Activated naive CD4-positive, alpha-beta T cell treated with anti-CD3 and anti-CD28 coated beads, Interleukin-2, amount 50 U/mL, for 16 hours (primary cell): ENCODE measurements at places on chromosomes 5 and 9.

GRCh38 chr5:98401656-98402055, 371.8 kb upstream of the RGMB start:
- DNase-seq = no peak

DNA sequence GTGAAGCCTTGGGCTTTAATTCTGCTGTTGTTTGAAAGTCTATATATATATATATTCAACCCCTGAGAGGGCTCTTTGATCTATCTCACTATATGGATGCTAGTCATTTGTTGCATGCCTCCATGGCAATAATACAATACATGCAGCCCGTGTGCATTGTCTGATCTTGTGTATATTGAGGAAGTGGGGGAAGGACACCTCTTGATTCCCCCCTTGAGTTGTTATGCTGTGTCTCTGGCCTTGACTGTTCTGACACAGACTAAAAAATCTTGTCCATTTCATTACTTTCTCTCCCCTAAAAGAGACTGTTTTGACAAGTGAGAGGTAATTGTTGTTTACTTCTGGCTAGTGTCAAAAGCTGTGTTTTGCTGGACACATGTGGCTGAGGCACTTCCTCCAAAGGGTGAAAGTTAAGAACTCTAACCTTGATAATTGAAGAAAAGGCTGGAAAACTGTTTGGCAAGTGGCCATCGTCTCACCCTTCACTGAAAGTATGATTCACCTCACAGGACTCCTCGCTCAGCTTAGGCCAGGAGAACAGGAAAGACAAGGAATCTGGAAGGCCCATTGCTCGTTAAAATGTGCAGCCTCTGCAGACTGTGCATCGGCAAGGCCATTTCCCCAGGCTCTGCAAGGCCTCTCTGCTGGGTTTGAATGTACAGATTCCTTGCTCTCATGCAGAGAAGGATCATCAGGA, 304.0 kb downstream of the PRELID2 start:
- DNase-seq = no peak

DNA sequence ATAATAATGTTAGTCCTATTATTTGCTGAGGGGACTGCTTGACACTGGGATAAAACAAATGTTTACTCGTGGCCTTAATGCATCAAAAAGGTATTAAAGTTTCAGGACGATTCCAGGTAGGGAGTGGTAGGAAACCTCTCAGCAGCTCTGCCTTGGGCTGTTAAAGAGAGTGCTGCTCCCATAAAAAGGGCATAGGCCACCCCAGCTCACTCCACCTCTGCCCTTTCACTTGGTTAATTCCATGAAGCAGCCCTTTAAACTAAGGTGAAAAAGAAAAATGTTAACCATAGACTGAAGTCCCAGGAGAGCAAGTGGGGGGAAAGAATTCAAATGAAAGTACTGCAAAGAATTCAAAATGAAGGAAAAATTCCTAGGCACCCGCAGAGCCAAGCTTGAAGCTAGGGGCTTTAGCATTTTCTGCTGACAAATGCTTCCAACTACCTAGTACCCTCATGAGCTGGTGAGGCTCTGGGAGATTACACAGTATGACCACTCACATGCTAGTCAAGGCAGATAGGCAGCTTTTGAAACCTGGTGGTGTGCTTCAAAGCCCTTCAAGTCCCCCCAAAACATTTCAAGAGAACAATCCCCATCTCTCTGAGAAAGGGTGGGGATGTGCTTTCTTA, 8.5 kb downstream of the KLF9 start:
- DNase-seq = no peak

DNA sequence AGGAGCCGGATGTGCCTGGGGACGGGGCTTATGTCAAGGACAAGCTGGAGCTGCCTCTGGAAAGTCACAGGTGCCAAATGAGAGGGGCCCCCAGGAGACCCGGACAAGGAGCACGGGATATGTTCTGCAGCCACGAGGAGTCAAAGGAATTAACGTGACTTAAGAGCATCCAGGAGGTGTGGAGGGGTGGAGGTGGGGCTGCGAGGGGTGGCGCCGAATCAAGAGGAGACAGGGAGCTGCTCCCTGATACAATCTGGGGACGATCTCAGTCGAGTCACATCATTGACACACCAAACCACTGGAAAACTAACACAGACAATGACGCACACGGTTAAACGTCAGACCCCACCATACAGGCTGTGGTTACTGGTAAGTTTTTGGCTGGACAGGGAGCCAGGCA, 10.4 kb downstream of the CCDC127 start:
- DNase-seq = no peak

GRCh38 chr5:150628936-150629485, 11.4 kb upstream of the SYNPO start:
- DNase-seq = no peak

GRCh38 chr5:119340597-119341218, 15.1 kb upstream of the TNFAIP8 start:
- no peak for DNase-seq

DNA sequence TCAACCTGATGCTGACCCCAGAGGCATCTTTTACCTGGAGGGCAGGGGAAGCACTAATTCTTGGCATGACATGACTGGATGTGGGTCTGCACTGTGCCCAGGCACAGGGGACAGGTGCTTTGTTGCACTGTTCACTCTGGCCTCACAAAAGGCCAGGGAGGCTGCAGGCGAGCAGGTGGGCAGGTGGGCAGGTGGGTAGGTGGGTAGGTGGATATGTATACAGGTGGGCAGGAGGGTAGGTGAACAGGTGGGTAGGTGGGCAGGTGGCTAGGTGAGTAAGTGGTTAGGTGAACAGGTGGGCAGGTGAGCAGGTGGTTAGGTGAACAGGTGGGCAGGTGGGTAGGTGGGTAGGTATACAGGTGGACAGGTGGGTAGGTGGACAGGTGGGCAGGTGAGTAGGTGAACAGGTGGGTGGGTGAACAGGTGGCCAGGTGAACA, 1.5 kb downstream of the PAEP start:
- no peak for DNase-seq
